ENCODE measurements at places on chromosomes 2 and 18.

DNA sequence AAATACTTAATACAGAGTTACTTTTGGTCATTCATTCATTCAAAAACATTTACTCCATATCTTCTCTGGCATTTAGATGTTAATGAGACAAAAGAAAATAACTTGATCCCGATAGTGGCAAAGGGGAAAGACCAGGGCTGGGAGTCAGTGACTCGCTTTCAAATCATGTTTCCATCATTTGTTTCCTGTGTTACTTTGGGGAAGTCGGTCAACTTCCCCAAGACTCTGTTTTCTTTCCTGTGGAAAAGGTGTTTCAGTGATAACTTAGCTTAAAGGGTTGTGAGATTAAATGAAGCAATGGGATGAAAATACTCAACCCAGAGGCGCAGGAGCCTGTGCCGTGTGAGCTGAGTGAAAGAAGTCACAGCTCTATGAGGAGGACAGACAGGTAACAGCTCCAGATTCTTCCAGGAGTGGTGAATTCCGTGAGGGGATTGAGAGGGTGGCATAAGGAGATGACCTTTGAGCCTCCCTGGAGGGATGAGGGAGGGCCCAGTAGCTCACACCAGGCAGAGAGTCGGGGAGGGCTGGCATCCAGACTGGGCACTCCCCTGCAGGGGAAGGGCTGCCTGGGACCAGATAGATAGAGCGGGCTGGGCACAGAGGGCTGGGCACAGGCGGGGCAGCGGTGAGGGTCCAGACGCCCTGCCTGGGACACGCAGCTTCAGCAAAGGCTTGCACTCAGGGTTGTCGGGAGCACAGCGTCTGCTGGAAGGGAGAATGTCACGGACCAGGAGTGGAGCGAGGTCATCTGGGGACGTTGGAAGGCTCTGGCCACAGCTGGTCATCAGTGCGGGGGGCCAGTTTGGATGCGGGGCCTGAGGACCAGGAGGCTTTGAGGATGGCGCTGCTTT, 70.1 kb downstream of the TSHZ1 start:
- DNase-seq = no peak

DNA sequence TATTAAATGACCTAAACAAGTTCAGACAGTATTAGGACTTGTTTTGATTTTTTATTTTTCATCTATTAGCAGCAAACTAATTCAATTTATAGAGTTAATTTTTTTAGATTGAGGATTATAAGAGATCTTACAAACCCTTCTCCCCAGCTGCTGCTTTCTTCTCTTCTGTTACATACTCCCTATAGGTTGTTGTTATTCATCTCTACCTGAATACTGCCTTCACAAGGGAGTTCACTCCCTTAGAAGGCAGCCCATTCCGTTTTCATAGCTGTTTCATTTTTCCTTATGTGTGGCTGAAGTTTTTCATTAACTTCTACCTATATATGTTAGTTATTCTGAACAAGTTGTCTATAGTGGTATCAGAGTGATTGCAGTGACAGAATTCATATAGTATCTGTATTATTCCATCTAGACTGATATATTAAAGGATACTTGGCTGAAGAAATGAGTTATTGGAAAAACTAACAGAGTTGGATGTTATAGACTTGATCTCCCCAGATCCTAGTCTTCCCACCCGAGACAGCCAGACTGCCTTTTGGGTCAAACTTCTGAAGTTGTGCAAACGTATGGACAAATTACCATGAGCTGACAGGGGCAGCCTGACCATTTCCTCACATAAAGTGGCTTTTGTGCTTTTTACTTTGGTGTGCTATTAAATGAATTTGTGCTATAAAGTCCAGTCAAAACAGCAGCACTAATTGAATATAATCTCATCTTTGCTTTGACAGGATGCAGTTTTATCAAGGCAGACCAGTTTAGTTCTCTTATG, 8.7 kb downstream of the GLS start:
- DNase-seq = no peak

- DNase-seq = no peak
These were observed 18.3 kb upstream of the ENOSF1 start for GRCh38 chr18:730692-731091.

- DNase-seq = no peak
These were observed 90.9 kb downstream of the RNF144A start for GRCh38 chr2:7007846-7008741.

DNA sequence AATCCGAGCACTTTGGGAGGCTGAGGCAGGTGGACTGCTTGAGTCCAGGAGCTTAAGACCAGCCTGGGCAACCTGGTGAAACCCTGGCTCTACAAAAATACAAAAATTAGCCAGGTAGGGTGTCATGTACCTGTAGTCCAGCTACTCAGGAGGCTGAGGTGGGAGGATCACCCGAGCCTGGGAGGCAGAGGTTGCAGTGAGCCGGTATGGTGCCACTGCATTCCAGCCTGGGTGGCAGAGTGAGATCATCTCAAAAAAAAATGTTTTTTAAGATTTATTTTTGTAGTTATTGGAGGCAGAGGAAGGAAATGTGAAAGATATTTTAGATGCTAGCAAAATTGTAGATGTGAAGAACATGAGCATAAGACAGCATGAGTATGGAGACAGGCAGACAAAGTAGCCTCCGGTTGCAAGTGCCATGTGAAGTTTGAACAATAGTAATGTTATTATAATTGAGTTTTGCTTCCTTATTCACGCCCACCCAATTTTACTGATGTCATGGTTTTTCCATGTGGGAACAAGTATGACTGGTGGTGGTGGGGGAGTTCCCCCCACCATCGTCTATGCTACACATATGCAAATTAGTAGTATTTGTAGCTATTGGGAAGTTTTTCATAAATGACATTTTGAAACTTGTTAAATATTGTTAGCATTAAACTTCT, 18.0 kb downstream of the REL start:
- DNase-seq = peak; percentile 43

- DNase-seq = no peak
These were observed 267.6 kb downstream of the TMX3 start for GRCh38 chr18:68447286-68447685.

DNA sequence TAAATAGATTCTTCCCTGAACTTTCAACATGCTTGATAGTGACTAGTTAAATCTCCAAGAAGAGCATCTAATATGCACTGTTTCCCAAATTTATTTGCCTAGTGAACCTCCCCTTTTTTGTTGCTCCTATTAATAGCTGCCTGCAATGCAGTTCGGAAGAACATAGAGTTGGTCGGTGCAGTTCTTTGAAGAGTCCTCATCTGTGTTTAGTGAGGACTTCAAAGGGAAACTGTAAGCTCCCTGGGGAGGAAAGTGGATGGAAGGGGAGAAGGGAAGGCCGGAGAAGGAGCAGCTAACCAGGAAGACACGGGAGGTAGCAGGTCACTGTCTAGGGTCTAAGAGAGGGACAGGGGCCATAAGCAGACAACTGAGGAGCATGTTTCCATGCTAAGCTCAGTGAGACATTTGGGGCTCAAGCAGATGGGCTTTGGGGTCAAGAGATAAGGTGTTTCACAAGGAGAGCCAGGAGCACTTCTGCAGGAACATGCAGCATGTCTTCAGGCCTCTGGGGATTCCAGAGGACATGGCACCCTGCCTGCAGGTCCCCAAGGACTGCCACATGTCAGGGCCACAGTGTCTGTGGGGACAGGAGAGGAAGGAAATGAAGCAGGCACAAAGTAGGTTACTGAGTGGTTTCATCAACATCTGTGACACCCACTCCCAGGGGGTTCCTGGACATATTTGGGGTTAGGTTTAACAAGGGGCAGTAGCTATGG, 48.7 kb upstream of the ANXA4 start:
- DNase-seq = peak; percentile 9

DNA sequence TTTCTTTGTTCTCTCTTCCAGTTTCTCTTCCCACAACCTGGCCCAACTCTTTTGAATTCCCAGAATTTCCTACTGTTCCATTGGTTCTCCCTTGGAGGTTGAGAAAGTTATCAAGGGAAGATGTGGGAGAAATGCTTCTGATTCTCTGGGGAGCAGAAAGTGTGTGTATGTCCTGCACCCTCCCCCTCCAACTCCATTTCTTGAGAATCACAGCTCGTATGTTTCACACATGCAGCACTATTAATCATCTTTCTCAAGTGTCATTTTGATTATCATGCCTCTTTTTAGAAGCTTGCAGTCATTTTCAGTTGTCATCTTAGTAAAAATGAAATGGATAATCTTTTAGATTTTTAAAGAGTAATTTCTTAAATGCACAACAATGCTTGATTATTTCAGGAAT, 296.8 kb upstream of the SLC39A10 start:
- DNase-seq = no peak

DNA sequence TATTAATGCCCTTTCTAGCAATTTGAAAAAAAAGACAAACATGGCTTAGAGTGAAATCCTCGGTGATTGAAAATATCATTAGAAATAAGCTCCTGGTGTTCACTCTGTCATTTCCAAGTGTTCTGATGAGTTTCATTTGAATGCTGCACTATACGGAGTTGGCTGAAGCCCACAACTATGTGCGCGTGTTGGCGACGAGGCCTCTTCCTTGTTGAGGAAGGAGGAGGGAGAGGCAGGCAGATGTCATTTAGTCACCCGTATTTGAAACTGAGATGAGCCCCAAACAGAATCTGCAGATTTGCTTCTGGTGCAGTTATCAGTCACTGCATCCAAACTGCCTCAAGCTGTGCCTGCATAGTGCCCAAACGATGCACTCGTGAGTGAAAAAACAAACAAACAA, 23.5 kb upstream of the SKOR2 start:
- no peak for DNase-seq

DNA sequence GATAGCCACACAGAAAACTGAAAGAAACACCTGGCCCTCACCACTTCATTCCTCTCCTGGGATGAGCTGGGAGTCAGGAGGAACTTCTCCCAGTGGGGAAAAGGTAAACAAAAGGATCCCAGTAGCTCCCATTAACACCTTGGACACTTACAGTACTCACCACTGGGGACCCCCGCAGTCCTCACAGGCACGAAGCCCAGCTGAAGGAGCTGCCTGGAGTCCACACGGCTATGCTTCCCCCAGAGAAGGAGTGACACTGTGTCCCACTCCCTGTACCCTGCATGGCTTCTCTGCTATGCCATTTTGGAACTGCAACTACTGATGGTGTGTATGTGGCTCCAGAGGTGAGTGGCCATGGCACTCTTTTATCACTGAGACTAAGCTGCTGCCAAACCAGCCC, 1565.1 kb downstream of the LRP1B start:
- no peak for DNase-seq

GRCh38 chr2:106581328-106581727, 94.2 kb downstream of the CD8B2 start:
- no peak for DNase-seq

GRCh38 chr18:36460854-36461253, 163.3 kb downstream of the FHOD3 start:
- DNase-seq = no peak

DNA sequence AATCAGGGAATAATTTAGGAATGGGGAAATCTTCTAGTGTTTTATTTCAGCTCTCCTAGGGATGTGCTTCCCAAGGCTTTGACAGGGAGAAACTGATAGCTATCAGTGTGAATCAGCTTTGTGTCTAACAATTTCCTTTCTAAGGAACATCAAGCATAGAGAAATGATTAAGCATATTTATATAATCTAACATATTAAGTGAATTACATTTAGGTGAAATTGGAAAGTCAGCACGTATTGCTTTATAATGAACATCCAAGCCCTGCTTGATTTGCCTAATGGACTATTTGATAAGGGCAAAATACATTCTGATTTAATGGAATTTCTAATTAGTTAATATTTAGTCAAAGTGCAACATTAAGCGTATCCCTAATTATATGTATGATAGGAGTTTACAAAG, 19.5 kb upstream of the TSPYL6 start:
- DNase-seq = no peak

- DNase-seq = no peak
These were observed 447.6 kb upstream of the POU3F3 start for GRCh38 chr2:104406261-104406726.

DNA sequence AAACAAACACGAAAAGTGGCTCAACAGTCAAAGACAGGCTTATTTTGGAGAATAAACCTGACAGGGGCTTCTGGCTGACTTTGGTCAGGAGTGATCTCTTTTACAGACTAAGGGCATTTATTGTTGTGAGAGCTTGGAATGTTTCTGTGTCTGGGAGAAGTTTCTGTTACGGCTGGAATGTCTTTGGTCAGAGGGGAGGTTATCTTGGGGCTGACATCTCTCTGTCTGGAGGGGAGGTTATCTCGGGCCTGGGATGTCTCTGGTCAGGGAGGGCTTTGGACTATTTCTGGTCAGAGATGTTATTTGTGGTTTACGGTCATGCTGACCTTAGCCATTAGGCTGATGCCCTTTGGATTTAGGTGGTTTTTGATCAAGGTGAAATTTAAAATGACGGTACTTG, 345.5 kb upstream of the FSIP2 start:
- no peak for DNase-seq

DNA sequence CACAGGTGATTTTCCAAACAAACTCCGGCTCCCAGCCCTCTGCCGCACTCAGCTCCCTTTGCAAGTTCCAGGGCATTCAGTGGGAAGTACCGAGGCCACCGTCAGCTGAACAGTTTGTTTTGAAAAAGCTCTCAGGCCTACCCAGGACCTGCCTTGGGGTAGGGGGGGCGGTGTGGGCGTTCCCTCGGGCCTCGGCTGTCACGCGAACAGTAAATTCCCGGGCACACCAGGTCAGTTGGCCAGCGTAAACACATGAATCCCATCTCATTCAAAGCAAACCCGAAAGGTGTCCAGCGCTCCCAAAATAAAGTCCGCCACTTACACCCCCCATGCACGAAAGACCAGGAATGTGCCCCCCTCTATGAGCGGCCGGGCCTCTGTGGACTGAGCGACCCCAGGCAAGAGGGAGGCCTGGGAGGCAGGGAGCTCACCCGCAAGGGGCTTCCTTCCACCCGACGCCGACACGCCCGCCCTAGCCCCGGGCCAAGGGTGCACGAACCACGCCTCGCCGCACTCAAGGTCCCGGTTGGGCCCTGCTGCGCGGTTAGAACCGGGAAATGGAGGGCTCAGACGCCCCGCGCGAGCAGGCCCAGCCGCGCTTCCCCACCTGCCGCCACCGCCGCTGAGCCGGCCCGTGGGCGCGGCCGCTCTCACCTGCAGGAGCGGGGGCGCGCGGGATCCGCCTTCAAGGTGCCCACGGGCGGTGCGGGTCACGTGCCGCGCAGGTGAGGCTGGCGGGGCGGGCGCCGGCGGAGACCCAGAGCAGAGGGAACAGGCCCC, at the start of gene WDSUB1:
Gene WDSUB1 (minus strand): TSS at position 775 of the 780 bp plus-strand sequence. CDS start 3,634 bp downstream, outside the sequence.
- no peak for DNase-seq

- DNase-seq = no peak
These were observed 14.5 kb upstream of the KCNK3 start for GRCh38 chr2:26678035-26678434.

GRCh38 chr18:42929857-42930256, 185.6 kb downstream of the RIT2 start:
- DNase-seq = no peak

GRCh38 chr2:113858764-113859163, 31.1 kb upstream of the ACTR3 start:
- no peak for DNase-seq

DNA sequence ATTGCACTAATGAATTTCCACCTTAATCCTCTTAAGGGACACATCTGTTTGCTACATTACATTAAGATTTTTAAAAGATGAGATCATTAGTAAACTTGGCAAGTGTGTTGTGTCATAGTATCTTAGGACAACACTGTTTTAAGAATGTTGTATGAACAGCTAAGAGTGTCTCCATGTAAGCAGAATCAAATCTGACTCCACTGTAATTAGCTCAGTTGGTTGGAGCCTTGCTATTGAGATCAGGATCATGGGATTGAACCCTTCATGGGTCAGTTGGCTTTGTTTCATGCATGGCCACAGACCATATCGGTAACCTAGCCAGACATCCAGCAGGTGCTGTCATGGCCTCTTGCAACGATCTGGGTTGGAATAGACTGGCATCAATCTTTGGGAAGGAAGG, 5.2 kb downstream of the FHOD3 start:
- no peak for DNase-seq

All from activated CD8-positive, alpha-beta memory T cell treated with anti-CD3 and anti-CD28 coated beads for 4 hours (primary cell).